ENCODE measurements at places on chromosomes 2 and 18.
A peak's percentile ranks its signal among the peaks of the same experiment; 100 is the strongest.

DNA sequence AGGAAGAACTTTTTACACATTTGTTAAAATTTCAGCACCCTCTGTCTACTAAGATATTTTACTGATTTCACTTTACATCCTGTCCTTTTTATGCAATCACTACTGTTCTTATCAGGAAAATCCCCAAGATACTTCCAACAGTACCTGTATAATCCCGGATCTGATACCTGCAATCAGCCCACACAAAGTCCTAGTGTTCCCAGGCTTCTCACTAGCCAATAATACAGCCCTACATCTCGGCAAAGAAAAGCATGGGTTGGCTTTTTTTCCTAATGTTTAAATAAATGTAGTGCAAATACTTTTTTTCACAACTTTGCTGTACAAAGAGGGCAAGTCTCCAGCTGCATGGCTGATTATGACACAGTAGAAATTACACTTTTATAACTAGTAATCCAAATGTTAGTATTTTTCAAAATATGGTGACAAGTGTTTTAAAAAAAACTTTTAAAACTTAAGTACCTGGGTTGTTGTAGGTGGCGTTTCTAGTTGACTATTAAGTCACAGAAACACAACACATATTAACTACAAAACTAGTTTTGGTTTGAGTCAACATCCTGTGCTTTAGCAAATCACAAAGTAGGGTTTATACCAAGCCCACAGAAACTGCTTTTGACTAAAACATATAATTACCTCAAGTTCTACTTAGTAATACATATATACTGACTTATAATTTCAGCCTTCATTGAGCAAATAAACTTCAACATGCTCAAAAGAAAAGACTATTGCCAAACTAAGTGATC, 19.5 kb downstream of the CNOT11 start:
- no peak for DNase-seq

- no peak for DNase-seq
Measured at GRCh38 chr2:134677856-134678756, 40.7 kb downstream of the TMEM163 start.

- DNase-seq: peak; percentile 76
Measured at GRCh38 chr18:48949050-48949605, 1.6 kb downstream of the SMAD7 start.

- DNase-seq: no peak
Measured at GRCh38 chr2:128008074-128008672, 19.7 kb downstream of the SAP130 start.

DNA sequence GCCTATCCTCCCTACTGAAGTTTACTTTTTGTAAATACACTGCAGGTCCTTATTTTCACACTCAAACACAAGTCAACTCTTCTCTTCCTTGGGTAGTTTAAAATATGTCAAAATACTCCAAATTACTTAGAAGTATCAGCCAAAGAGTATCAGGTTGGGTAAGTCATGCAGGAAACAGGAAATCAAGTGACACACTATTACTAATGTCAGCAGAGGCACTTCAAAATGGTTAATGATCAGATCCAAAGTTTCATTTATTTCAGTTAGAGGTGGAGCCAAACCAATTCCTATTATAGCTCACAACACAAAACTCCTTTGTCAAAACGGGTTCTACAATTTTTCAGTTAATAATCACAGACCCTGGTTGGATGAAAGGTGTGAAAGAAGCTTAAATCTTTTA, 54.2 kb downstream of the DLGAP1 start:
- DNase-seq: no peak

DNA sequence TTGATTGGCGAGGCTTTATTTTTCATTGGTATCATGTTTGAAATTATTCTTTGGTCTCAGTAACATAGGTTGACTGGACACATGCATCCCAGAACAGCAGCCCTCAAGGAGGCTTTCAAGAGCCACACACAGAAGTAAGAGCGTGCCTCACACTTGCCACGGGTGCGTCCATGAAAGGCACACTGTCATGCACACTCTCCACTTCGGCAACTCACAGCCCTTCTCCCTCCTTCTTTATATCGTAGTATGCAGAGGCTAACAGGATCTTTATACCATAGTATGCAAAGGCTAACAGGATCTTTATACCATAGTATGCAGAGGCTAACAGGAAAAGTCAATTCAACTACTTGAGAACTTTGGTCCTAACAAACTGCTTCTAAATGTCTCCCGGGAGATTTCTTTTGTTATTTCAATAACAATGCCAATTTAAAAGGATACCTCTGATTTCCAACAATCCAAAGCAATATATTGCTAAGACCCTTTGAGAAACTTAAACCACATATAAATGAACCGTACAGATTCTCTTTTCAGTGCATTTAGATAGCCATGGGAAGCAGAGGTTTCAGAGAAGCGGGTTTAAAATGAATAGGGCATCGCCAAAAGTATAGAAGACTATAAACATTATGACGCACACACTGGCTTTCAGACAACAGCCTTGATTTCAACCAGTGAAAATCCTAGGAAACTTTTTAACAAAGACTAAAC, 26.5 kb upstream of the ZNF516 start:
- no peak for DNase-seq

DNA sequence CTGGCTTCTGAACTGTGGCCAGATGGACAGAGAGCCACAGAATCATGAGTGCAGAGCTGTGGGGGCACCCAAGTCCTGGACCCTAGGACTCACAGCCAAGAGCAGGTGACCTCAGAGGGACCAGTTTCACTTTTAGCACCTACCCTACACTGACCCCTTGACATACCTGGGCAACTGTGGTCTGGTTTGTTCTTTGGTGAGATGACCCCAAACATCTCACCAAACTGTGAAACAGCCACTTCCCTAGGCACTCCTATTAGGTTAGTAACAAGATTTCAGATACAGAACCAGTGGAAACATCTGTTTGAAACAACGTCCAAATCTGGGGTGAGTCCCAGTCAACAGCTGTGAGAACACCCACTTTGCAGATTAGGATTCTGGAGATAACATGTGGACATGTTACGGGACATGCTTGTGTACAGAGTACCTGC, 1.9 kb upstream of the ZFP36L2 start:
- peak; percentile 28 for DNase-seq

DNA sequence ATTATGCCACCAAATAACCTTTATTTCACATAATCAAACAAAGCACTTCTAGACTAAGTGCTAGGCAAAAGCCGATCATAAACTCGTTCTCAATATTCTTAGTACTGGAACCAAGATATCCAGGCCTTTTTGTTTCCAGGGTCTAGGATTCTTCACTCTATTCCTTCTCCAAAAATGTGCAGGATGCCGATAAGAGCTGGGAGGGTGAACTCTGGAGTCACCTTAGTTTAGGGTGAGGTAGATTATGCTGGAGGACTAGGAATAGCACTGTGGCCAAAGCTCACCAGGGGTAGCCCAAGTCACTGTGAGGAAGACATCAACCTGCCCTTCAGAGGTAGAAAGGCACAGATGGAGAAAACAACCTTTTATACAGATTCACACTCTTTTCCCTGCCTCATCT, 37.3 kb downstream of the LONRF2 start:
- DNase-seq: no peak

GRCh38 chr2:25386971-25387875, 45.5 kb upstream of the DNMT3A start:
- no peak for DNase-seq

- DNase-seq: no peak
Measured at GRCh38 chr2:75594596-75594995, 33.9 kb upstream of the EVA1A start.
